IPS DF 6.9 (cell line): ENCODE measurements at places on chromosomes 3 and 15.

- DNase-seq: no peak
These were observed 164.3 kb upstream of the GMNC start for GRCh38 chr3:191026746-191027145.

DNA sequence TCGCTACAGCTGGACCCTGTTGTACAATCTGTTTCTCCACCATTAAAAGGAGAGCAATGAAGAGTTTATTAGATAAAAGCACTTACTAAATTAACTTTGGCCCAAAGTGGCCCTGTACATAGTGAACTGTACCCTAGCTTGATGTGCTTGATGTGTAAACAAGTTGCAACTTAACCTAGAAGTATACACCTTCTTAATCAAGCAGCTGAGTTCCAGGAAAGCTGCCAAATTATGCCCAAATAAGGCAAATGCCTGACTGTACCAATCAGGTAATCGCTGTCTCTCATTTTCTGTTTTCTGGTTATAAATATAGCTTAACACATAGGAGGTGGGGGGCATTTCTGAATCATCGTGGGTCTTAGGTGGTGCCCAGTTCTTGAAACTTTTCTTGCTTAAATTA lies 704.8 kb upstream of the CBLB start:
- no peak for DNase-seq

DNA sequence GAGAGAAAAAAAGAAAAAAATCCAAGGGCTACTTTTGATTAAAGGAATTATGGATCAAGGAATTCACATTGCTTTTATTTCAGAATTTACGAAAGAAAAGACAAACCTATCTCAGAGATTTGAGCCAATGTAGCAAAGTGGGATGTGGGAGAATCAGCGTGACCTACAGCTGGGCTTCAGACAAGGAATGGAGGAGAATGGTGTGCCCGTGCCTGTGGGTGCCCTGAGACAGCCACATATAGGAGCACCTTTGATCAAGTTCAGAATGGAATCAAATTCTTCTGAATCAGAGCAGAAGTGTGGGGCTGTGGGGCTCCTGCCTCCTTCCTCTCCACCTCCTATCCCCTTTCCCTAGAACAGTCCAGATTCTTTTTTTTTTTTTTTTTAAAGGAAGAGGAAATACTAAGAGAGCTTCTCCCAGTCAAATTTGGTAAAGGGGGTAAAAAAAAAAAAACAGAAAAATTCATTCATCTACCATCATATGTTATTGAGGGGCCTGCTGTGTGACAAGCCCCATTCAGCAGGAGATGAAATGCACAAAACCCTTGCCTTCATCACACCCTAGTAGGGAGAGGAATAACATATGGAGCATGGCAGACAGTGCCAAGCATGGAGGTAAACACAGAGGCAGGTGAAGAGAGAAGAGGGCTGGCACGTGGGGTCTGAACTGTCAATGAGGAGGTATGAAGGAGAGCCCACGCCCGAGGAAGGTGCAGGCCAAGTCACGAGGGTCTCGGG lies 25.0 kb upstream of the MUSTN1 start:
- no peak for DNase-seq

DNA sequence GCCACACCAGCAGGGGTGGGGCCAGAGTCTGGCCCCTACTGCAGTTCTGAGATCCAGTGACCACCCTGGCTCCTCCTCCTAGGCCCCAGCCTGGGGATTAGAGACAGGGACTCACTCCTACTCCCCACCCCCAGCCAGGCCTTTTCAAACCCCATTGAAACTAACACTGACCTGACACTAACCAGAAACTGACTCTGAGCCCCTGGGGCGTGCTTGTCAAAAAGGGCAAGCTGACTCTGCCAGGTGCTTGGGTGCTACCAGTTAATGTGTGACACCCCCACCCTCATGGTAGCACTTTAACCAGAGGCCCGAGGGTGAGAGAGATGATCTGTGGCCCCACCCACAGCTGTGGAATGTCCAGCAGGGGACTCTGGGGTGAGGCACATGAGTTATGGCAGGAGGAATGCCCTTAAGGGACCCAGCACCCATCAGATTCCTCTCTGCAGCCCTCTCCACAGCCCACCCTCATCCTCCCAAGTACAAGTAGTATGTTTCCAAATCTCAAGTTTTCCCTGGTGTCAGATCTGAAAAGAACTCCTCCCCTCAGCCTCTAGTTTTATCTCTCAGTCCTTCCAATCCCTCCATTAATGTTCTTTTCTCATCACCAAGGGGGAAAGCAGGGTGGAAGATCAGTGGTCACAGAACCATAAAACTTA lies 1.4 kb downstream of the PTH1R start:
- no peak for DNase-seq

DNA sequence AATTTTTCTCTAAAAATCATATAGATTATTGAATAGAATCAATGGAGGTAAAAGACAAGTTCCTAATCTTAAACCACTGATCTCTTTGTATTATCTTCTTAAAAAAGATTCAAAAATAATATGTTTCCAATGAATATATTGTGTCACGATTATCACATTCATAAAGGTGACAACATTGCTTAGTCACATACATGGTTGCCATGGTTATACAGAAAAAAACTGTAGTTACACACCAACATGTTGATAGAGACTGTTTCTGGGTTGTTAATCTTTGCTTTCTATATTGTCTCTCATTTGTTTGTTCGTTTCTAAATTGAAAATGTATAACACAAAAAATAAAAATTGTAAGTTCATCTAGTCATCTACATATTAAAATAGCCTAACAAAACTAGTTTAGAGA lies 376.0 kb upstream of the ALCAM start:
- DNase-seq: no peak

DNA sequence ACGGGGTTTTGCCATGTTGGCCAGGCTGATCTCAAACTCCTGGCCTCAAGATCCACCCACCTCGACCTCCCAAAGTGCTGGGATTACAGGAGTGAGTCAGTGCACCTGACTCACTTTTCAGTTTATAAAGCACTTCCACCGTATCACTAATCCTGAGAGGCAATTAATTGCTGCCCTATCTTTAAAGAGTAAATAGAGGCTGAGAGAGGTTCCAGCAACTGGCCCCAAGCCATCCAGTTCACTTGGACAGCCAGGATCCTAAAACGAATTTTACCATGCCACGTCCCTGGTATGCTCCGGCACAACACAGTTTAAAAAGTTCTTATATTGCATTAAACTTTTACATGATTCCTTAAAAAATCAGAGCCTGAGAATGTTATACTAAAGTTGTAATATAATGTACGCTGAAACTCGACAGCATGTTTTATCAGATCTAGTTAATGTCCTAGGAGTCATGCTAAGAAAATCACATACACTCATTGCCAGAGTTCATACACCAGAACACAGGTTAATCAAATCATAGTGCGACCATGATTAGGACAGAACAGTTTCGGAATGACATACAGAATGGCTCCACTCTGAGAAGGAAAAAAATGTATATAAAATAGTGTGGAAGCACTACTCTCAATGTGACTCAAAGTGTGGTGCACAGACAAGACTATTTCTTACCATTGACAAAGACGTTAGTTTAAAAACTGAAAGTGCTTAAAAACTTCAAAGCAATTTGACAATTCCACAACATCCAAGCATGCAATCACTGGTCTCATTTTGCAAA lies 125.4 kb downstream of the ULK4 start:
- DNase-seq: no peak

GRCh38 chr3:56829533-56829932 lies 27.8 kb upstream of the ARHGEF3 start:
- no peak for DNase-seq

DNA sequence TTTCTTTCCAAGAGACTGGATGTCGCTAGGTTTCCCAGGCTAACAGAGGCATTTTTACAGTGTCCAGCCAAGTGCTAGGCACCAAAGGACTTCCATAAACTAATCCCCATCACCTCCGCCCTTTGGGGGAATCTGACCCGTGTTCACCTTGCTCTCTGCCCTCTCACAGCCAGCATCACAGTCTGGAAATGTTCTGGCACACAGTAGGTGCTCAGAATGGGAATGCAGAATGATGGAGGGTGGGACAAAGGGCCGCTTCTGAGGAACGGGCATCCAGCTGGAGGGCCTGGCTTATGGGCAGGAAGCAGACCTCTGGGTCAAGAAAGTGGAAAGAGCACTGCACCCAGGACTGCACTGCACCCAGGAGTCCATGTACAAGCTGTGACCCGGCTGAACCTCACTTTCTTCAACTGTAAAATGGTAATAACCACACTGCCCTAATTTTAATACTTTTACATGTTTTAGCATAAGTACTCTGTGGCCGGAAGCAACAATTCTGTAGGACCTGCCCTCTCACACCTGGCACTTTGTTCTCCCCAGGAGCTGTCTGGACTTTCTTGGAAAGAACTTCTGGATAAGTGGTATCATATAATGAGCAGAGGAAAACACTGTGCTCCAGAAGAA lies 901 bp upstream of the NMB start:
- no peak for DNase-seq

DNA sequence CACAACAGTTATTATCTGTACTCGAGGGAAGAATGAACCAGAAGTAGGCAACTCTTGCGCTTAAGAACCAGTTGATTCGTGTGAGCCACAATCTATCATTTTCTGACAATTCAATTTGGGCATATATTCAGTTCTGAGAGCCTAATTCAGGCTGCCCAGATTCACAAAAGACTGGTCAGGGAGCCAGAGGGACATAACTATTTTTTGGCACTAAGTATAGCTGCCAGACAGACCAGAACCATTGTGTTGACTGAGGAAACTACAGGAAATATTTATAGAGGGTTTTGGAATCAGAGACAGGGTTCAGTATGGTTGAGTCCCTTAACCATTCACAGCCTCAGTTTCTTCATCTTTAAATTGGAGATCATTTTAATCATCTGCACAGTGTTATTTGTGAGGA lies 226.7 kb downstream of the TAFA4 start:
- no peak for DNase-seq
